ENCODE measurements at places on chromosomes 3 and 15. TPM values are rescaled to one million over a fixed set of nuclear protein-coding genes. Genes with fewer than 3 reads are reported as not detected.
A peak's percentile ranks its signal among the peaks of the same experiment; 100 is the strongest.

DNA sequence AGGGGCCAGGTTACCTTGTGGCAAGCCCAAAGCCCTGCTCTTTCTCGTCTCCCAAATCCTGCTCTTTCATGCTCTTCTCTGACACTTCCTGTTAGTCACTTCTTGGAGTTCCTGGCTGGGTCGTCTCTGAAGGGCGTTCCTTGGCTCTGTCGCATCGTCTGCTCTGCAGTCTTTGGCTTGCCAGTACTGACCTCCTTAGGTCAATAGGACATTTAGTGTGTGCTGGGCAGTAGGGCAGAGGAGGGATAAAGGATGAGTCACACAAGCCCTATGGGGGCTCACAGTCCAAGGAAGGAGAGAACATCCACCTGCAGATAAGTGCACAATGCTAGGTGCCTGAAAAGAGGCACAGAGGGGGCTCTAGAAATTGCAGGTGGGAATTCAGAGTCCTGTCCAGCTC is 87.5 kb downstream of the FAM43A start:
- no peaks in the 10 kb centered on the region for H3K36me3 ChIP-seq
- peaks cover 41% of the 10 kb centered on the region for H3K4me1 ChIP-seq
- no peaks in the 10 kb centered on the region for H3K27me3 ChIP-seq
- H3K27ac ChIP-seq, result peak overlapping the region; percentile 60

Gene ITIH1
- not detected for total RNA-seq

- H3K4me3 ChIP-seq, result no peak overlapping the region
- H3K36me3 ChIP-seq, result no peaks in the 10 kb centered on the region
- H3K4me1 ChIP-seq, result no peaks in the 10 kb centered on the region
- H3K27me3 ChIP-seq, result no peaks in the 10 kb centered on the region
These were observed 7.3 kb upstream of the TRPM1 start for GRCh38 chr15:31108836-31109235.

Gene ITGB5
- 122 TPM for total RNA-seq

Gene HYAL2
- 38.9 TPM for total RNA-seq

All from left ventricle myocardium inferior (tissue), 1 donor.